Nephron progenitor cell (in vitro differentiated cells): ENCODE measurements at places on chromosomes 6 and 20.

DNA sequence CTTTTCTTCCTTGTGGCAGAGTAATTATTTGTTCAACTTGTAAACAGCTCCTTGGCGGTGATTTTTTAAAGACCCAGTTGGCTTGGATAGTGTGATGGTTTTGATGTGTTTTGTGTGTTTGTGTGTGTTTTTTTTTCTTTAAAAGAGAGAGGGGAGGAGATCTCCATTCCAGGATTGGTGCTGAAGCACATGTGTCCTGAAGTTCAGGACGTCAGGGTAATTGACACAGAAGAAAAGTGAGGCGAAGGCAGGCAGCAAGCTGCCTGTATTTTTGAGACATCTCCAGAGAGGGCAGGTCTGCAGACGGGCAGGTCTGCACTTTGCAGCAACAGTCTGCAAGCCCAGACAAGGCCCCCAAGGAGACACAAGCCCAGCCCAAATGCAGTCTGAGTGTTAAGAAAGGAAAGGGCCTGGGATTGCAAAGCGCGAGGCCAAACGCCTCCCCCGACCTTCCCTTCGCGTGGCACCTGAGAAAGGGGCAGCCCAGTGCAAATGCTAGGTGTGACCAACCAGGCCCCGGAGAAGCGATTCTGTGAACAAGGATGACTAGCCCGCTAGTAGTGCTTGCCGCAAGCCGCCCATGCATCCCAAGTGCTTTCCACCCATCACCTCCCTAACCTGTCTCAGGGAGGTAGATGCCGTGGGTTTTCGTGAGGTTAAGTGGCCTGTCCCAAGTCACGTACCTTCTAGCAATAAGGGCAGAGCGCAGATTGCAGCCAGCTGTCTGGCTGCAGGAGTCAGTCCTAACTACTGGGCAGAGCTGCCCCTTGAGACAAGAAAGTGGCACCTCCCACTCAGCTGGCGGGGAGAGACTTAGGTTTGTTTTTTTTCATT lies 230.5 kb downstream of the ZMYND8 start:
- H3K27ac ChIP-seq = peak overlapping the region; percentile 61
- no peaks in the 10 kb centered on the region for H3K27me3 ChIP-seq
- no peak for DNase-seq
- no peaks in the 10 kb centered on the region for H3K36me3 ChIP-seq
- H3K4me3 ChIP-seq = no peak overlapping the region

GRCh38 chr6:34015586-34015985 lies 130.3 kb downstream of the GRM4 start:
- H3K4me3 ChIP-seq = no peak overlapping the region
- peaks cover 22% of the 10 kb centered on the region for H3K27me3 ChIP-seq
- H3K36me3 ChIP-seq = no peaks in the 10 kb centered on the region
- no peak overlapping the region for H3K27ac ChIP-seq

- H3K27me3 ChIP-seq = peaks cover 11% of the 10 kb centered on the region
- peaks cover 11% of the 10 kb centered on the region for H3K4me1 ChIP-seq
- no peak for DNase-seq
- H3K4me3 ChIP-seq = no peak overlapping the region
- no peaks in the 10 kb centered on the region for H3K36me3 ChIP-seq
These were observed 109.7 kb upstream of the FOXQ1 start for GRCh38 chr6:1202201-1202600.

GRCh38 chr6:30821862-30822784 lies 62.2 kb upstream of the DDR1 start:
- no peak for DNase-seq
- H3K27me3 ChIP-seq = peaks cover 4% of the 10 kb centered on the region

- no peak overlapping the region for H3K27ac ChIP-seq
- DNase-seq = no peak
- no peak overlapping the region for H3K4me3 ChIP-seq
- peaks cover 12% of the 10 kb centered on the region for H3K36me3 ChIP-seq
These were observed 224.7 kb upstream of the PLCB4 start for GRCh38 chr20:8844179-8844578.

DNA sequence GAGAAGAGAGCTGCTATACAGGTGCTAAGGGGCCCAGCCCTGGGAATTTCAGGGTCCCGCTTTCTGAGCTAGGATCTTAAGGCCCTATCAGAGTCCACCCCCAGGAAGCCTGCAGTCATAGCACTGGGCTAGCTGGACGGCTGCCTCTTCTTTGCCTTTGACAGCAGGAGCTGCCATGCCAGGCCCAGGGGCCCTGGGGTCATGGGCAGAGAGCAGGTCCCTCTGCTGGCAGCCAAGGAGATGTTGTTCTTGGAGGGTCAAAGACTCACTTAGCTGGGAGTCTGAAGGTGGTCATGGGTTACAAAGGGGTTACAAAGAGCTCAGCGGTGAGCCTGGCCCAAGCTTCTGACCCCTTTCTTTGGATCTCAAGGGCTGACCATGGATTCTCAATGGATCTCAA lies 52.7 kb downstream of the RPP21 start:
- H3K27me3 ChIP-seq = peaks cover 66% of the 10 kb centered on the region
- no peaks in the 10 kb centered on the region for H3K36me3 ChIP-seq
- no peak overlapping the region for H3K27ac ChIP-seq
- peak; percentile 16 for DNase-seq
- no peaks in the 10 kb centered on the region for H3K4me1 ChIP-seq

GRCh38 chr20:38165089-38165965 lies at the start of gene TGM2:
Gene TGM2, minus strand, starts transcription at chr20:38165270. Its CDS starts 72 bp downstream, at chr20:38165198.
- H3K27me3 ChIP-seq = peaks cover 19% of the 10 kb centered on the region
- peak; percentile 84 for DNase-seq
- H3K36me3 ChIP-seq = no peaks in the 10 kb centered on the region
- H3K4me1 ChIP-seq = peaks cover 15% of the 10 kb centered on the region

- no peak for DNase-seq
- no peak overlapping the region for H3K27ac ChIP-seq
- H3K4me1 ChIP-seq = no peaks in the 10 kb centered on the region
- H3K27me3 ChIP-seq = no peaks in the 10 kb centered on the region
- H3K36me3 ChIP-seq = peaks cover 12% of the 10 kb centered on the region
These were observed 33.5 kb upstream of the TSPYL1 start for GRCh38 chr6:116313101-116313776.

- H3K27me3 ChIP-seq = no peaks in the 10 kb centered on the region
- H3K27ac ChIP-seq = no peak overlapping the region
- no peak for DNase-seq
- H3K36me3 ChIP-seq = no peaks in the 10 kb centered on the region
- no peak overlapping the region for H3K4me3 ChIP-seq
These were observed 43.8 kb downstream of the PKIB start for GRCh38 chr6:122654012-122654411.

DNA sequence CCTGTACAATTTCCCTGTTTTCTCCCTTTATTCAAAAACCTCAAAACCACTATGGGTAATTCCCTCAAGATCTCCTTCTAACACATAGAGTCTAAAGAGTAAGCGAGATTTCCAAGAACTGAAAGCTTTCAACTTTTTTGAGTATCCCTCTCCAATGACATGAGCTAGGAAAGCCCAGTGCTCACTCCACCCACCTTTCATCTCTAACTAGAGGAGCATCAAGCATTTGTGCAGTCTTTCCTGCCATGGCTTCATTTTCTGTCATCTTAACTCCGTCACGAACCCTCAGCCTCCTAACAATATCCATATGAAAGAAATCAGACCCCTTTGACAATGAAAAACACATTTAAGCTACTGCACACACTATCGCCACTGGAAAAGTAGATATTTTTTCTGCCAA lies 91.9 kb upstream of the SUPT3H start:
- no peak overlapping the region for H3K27ac ChIP-seq
- DNase-seq = no peak
- H3K36me3 ChIP-seq = no peaks in the 10 kb centered on the region
- no peak overlapping the region for H3K4me3 ChIP-seq

- H3K27ac ChIP-seq = peak overlapping the region; percentile 70
- no peak for DNase-seq
- H3K36me3 ChIP-seq = peaks cover 50% of the 10 kb centered on the region
- peaks cover 22% of the 10 kb centered on the region for H3K4me1 ChIP-seq
- no peak overlapping the region for H3K4me3 ChIP-seq
These were observed 15.6 kb downstream of the TMEM30A start for GRCh38 chr6:75268988-75269354.

- peaks cover 8% of the 10 kb centered on the region for H3K4me1 ChIP-seq
- H3K27ac ChIP-seq = no peak overlapping the region
- H3K27me3 ChIP-seq = peaks cover 40% of the 10 kb centered on the region
- no peak for DNase-seq
- H3K4me3 ChIP-seq = no peak overlapping the region
These were observed 45.4 kb upstream of the NKX2-2 start for GRCh38 chr20:21559305-21559704.

DNA sequence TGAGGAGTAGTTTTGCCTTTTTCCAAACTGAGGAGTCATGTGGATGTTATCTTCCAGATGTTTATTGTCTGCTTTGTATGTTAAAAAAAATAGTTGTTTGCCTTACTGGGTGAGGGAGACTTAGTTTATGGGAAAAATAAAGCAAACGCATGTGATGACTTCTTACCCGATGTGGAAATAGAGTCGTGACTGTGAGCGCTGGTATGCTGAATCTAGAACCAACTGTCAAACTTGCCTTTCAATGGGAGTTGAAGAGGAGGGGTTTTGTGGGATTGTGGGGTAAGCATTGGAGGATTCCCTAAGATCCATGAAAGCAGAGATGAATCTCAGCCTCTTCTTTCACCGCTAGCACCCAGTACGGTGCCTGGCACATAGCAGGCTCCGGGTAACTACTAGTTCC lies 5.3 kb downstream of the DCBLD1 start:
- H3K4me3 ChIP-seq = no peak overlapping the region
- H3K36me3 ChIP-seq = peaks cover 26% of the 10 kb centered on the region
- no peak overlapping the region for H3K27ac ChIP-seq

DNA sequence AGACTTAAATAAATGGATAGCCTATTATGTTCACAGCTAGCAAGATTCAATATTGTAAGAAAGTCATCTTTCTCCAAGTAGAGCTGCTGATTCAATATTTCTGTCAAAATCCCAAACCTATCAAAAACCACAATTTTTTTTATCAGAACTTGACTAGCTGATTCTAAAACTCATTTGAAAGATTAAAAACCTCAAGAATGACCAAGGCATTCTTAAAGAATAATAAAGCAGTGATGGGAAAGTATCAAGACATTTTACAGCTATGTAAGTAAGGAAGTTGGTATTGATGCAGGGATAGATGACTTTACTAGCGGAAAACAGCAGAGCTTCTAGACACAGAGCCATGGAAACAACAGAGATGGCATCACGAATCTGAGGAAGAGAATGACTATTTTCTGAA lies 64.7 kb downstream of the SAMD3 start:
- no peak overlapping the region for H3K27ac ChIP-seq
- no peaks in the 10 kb centered on the region for H3K27me3 ChIP-seq
- H3K4me1 ChIP-seq = no peaks in the 10 kb centered on the region

DNA sequence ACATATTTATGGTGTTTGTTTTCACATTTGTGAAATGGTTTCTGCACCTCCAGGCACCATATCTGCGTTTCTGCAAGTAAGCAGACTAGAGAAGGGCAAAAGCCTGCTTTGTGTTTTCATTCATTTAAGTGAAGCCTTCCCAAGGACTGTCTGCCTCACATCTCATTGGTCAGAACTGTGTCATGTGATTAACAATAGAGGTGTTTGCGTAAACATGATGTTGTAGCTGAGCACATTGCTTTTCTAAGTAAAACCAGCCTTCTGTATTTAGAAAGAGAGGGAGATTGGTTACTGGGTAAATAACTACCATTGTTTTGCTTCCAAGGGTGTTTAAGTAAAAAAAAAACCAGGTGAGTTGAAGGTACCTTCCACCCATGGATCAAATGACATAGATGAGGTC lies 39.7 kb downstream of the SH3BGRL2 start:
- DNase-seq = no peak
- peaks cover 25% of the 10 kb centered on the region for H3K36me3 ChIP-seq

DNA sequence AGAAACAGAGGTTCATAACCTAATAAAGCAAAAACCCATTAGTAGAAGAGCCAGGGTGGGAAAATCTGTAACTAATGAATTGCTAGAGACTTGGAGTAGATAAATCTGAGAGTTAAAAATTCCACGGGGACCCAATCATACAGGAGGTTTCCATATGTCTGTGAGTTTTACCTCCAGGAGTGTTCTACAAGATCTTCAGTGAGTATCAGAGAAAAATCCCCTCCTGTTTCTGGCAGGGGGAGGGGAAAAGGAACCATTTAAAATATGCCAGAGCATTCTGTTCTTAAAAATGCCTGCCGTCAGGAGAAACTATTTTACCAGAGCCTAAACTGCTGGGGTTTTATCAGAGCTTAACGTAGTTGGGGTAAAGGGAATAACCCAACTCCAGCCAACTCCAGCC lies 54.0 kb upstream of the PLN start:
- H3K27ac ChIP-seq = peak overlapping the region; percentile 2
- peaks cover 49% of the 10 kb centered on the region for H3K36me3 ChIP-seq
- DNase-seq = no peak
- no peak overlapping the region for H3K4me3 ChIP-seq
- H3K27me3 ChIP-seq = no peaks in the 10 kb centered on the region
- H3K4me1 ChIP-seq = no peaks in the 10 kb centered on the region

- H3K4me1 ChIP-seq = peaks cover 6% of the 10 kb centered on the region
- no peak overlapping the region for H3K4me3 ChIP-seq
- no peak for DNase-seq
- no peak overlapping the region for H3K27ac ChIP-seq
- H3K36me3 ChIP-seq = no peaks in the 10 kb centered on the region
- peaks cover 6% of the 10 kb centered on the region for H3K27me3 ChIP-seq
These were observed 41.7 kb upstream of the KLHL31 start for GRCh38 chr6:53707108-53707897.
